ENCODE measurements at places on chromosomes 4 and X. TPM values are rescaled to one million over a fixed set of nuclear protein-coding genes. Genes with fewer than 3 reads are reported as not detected.

GRCh38 chr4:38101563-38101962 is 141.4 kb downstream of the PTTG2 start:
- H3K27ac ChIP-seq = no peak overlapping the region
- DNase-seq = no peak
- H3K27me3 ChIP-seq = no peaks in the 10 kb centered on the region

- no peak overlapping the region for H3K4me3 ChIP-seq
- peaks cover 7% of the 10 kb centered on the region for H3K36me3 ChIP-seq
- H3K4me1 ChIP-seq = no peaks in the 10 kb centered on the region
- H3K27me3 ChIP-seq = no peaks in the 10 kb centered on the region
- DNase-seq = no peak
Measured at GRCh38 chrX:38154340-38154739, 66.3 kb downstream of the SRPX start.

DNA sequence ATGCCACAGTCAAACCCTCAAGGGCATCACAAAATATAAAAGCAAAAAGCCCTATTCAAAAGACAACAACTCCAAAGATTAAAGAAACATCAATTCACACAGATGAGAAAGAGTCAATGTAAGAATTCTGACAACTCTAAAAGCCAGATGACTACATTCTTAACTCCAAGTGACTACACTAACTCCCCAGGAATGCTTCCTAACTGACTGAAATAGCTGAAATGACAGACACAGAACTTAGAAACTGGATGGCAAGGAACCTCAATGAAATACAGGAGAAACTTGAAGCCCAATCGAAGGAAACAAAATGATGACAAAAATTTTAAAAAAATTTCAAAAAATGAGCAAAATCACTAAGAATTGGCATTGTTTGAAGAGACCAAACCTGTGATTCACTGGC is 1047.6 kb upstream of the PCDH10 start:
- H3K27me3 ChIP-seq = no peaks in the 10 kb centered on the region
- no peaks in the 10 kb centered on the region for H3K36me3 ChIP-seq
- H3K4me3 ChIP-seq = no peak overlapping the region
- H3K27ac ChIP-seq = no peak overlapping the region

- DNase-seq = peak; percentile 89
- no peak overlapping the region for H3K27ac ChIP-seq
- H3K36me3 ChIP-seq = peaks cover 2% of the 10 kb centered on the region
- no peaks in the 10 kb centered on the region for H3K27me3 ChIP-seq
- H3K4me3 ChIP-seq = no peak overlapping the region
Measured at GRCh38 chr4:151184523-151185458, 85.4 kb downstream of the RPS3A start.

- peak; percentile 19 for DNase-seq
- no peak overlapping the region for H3K4me3 ChIP-seq
- no peak overlapping the region for H3K27ac ChIP-seq
- H3K27me3 ChIP-seq = no peaks in the 10 kb centered on the region
- H3K36me3 ChIP-seq = no peaks in the 10 kb centered on the region
- no peaks in the 10 kb centered on the region for H3K4me1 ChIP-seq
Measured at GRCh38 chr4:150821641-150822040, 193.4 kb downstream of the LRBA start.

FAM9C gene
- polyA plus RNA-seq = not detected

SLITRK4 gene
- polyA plus RNA-seq = not detected

LRRC66 gene
- 0.16 TPM for polyA plus RNA-seq

CSAG2 gene
- polyA plus RNA-seq = not detected

TSPAN7 gene
- polyA plus RNA-seq = 3.2 TPM

PALLD gene
- polyA plus RNA-seq = 10.4 TPM

CCDC120 gene
- polyA plus RNA-seq = 3.1 TPM
